Stimulated activated CD4-positive, alpha-beta T cell treated with anti-CD3 and anti-CD28 coated beads, Interleukin-1b, Interleukin-23, amount 100 ng/mL, for 1 hour (primary cell): ENCODE measurements at places on chromosomes 3 and 15.

DNA sequence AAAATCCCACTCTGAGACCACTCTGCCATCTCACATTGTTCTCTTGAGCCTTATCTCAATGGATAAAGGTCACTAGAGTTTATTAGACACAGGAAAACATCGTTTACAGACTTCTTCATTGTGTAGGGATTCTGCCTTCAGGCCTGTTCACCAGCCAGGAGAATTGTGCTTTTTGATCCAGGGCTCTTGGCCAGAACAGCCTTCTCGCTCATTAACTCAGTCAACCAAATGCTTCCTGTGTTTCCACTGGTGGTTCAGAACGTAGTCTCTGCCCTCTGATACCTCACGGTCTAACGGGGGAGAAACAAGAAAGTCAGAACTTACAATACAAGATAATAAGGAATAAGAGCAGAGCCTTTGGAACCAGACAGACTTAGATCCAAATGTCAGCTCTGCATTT, 54.2 kb upstream of the TSEN2 start:
- no peak for DNase-seq

GRCh38 chr3:3902161-3902560, 102.9 kb downstream of the LRRN1 start:
- DNase-seq: no peak

DNA sequence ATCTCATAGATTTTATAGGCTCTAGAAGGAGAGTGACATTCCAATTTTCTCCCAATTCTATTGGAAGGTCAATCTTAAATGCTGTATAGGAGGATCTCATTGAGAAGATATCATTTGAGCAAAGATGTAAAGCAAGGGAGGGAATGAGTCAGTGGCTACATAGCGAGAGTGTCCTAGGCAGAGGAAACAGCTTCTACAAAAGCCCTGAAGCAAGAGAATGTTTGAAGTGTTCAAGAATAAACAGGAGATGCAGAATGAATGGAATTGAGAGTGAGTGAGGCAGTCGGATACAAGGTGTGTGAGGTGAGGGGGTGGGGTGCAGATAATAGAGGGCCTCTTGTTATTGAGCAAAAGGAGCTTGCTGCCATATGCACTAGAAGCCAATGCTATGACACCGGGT, 545.9 kb downstream of the IGSF11 start:
- DNase-seq: no peak

- no peak for DNase-seq
Observed at GRCh38 chr3:66753670-66754069, 244.4 kb upstream of the KBTBD8 start.

DNA sequence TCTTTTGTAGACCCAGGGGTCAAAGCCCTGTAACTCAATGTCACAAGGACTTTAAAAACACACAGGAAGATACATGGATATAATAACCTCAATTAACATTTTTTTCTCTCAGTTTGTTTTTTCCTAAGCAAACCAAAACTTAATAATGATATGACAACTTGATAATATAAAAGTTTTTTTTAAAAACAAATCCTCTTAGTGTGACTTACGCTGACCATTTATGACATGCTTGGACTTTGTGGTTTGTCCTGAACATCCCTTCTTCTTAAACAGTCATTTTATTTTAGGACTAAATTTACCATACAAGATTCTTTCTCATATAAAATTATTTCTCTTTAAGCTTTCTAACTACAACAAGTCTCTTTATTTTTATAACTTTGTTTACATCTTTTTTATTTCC, 25.4 kb upstream of the FAM3D start:
- DNase-seq: no peak

- no peak for DNase-seq
Observed at GRCh38 chr3:156837115-156837514, 11.0 kb downstream of the LEKR1 start.

- DNase-seq: no peak
Observed at GRCh38 chr3:129560911-129561594, 18.1 kb downstream of the H1-8 start.

GRCh38 chr3:78338405-78338804, 1298.5 kb downstream of the ROBO2 start:
- no peak for DNase-seq

DNA sequence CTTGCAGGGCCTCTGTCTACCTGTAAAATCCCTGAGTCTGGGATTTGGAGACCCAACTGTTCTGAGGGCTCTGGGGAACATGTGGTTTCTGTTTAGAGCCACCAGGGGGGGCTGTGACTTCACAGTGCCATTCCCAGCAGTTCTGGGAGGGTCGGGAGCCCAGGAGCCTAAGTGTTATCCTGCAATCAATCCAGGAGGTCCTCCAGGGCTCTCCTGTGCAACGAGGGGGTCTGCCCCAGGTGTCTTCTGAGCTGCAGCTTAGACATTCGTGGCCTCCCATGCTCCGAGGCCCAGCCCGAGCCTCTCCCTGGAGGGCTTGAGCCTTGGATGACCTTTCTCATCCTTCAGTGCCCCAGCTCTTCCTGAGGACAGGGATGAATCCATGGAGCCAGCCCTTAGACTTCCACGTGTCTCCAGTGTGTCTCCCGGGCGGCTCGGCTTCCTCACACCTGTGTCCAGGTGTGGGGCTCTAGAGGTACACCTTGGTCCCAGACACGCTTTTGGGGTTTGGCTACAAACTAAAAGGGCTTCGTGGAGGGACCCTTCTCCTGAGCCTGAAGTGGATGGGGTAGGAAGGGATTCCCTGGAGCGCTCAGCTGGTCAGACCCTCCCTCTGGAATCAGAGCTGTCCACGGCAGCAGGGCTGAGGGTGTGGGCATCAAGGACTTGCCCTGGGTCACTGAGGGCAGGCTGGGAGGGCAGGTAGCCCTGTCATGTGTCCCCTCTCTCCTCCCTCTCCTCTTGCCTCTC, 20.3 kb upstream of the ABTB1 start:
- no peak for DNase-seq

DNA sequence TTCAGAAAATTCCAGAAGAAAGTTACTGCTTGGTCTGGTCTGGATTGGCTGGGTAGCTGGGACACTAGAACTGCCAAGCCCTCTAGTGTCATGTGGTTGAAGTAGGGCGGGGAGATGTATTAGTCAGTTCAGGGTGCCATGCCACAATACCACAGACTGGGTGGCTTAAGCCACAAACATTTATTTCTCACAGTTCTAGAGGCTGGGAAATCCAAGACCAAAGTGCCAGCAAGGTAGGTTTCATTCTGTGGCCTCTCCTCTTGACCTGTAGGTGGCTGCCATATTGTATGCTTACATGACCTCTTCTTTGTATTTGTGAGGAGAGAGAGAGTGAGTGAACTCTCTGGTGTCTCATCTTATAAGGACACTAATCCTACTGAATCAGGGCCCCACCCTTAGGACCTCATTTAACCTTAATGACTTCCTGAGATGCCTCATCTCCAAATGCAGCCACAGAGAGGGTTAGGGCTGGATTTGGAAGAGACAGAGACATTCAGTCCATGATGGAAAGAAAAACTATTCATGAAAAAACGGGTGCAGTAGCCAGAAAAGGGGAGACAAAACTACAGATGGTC, 18.1 kb upstream of the ZSCAN2 start:
- DNase-seq: no peak

GRCh38 chr3:56792193-56792592, 9.6 kb downstream of the ARHGEF3 start:
- DNase-seq: no peak

DNA sequence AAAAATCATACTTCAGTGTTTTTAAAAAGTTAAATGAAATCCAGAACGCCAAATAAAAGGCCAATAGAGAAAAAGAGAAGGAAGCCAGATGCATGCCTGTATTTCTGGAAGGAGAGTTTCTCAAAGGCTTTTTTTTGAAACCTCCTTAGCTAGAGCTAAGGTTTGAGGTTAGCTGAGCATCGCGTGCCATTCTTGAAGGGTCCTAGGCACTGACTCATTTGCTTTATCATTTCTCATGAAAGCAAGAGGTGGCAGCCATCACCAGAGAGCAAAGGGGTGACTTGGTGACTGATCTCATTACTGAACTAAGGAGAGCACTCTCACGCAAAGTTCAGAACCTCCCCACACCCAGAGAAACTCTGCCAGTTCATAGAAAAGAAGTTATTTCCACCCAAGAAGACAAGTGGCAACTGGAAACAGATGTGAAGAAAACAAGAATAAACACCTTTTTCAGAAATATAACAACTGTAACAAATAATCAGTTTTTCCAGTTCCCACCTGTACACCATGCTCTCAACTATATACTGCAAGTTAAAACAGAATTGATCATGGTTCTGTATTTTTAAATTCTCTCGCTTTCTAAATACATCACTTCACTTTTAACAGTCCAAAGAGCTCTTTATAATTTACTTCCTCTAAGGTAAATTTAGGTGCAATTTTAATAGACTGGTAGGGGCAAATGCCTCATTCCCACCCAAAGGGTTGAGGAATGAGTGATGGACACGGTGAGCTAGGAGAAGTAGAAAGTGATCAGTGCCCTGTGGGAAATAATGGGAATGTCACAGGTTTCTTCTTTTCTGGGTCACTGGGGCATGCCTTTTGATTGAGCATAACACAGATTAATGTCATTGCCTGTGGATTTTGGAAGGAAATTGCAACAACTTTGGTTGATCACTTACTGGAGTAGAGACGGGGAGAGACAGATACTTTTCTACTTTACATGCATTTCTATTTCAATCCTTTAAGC, 24.7 kb downstream of the GPR15 start:
- DNase-seq: peak; percentile 45

DNA sequence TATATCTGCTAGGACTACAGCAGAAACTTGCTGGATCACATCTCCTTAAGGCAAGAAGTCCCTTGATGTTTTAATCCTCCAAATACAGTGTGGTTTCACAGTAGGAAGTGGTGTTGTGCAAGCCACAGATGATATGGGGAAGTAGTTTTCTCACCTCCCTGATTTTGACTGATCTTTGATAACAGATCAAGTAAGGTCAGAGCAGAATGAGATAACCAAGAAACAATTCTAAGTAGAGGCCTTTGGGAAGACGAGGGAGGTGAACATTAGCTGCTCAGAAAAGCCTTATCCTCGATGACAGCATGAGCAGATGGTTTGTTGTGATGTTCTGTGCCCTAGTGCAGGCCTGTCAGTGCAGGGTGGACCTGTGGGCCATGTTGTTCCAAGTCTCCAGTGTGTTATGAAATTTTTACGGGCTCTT, 61.3 kb downstream of the RIOX2 start:
- no peak for DNase-seq

- DNase-seq: no peak
Observed at GRCh38 chr3:62238003-62238402, 135.3 kb downstream of the FEZF2 start.

- no peak for DNase-seq
Observed at GRCh38 chr3:197878427-197878826, 71.6 kb upstream of the RPL35A start.

GRCh38 chr3:135869439-135870105, 96.0 kb upstream of the PPP2R3A start:
- DNase-seq: no peak

GRCh38 chr3:29249829-29250345, 31.0 kb upstream of the RBMS3 start:
- no peak for DNase-seq

DNA sequence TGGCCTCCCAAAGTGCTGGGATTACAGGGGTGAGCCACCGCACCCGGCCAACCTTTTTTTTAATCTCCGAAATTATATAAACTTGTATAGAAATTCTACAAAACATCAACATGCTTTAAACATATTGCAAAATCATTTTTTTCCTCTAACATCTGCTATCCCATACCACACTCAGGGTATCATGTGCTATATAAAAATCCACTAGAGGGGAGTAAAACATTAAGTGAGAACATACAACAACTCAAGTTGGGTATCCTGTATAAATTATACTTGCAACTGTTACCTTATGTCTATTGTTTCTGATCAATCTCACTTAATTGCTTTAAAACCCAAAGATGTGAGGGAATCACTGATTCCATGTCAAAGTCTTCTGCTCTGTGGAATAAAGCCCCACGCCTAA, 71.9 kb upstream of the FBN1 start:
- no peak for DNase-seq

GRCh38 chr3:62918131-62918530, 42.9 kb upstream of the CADPS start:
- DNase-seq: no peak

GRCh38 chr3:181913254-181913653, 201.5 kb downstream of the SOX2 start:
- no peak for DNase-seq

- DNase-seq: no peak
Observed at GRCh38 chr3:161051856-161052255, 53.3 kb downstream of the B3GALNT1 start.

GRCh38 chr3:162770551-162770950, 1273.9 kb downstream of the OTOL1 start:
- no peak for DNase-seq

DNA sequence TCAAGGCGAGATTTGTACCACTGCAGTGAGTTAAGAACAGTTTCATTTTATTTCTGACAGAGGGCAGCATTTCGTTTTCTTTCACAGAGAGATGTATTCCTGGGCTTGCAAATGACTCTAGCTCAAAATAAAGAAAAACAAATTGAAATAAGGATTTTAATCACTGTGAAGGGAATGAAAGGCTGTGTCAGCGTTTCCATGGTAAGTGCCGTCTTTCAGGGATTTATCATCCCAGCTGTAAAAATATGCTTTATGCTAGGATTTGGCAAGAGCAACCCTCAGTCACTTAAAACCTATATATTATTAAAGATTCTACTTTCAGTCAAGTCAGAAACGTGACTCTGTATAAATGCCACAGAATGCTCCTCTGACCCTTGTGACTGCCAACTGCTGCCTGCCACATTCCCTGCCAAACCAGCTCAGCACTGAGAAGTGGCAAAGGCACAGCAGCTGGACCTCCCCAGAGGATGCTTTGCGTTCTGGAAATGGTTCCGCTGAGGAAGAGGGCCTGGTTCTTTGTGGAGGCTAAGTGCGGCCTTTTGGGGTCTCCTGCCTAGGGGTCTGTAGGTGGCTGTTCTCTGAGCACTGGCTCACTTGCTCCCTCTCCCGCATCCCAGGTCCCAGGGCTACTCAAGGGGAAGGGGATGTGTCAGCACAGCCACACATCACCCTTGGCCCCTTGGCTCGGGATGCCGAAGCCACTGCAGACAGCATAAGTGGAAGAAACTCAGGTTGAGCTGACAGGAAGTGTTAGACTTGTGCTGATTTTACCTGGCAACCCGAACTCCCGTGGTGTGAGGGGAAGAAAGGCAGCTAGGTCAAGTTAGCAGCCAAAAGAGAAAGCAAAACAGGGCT, 56.6 kb upstream of the POMGNT2 start:
- DNase-seq: no peak
